Activated CD4-positive, CD25-positive, alpha-beta regulatory T cell (primary cell): ENCODE measurements at places on chromosomes 1 and 21.

GRCh38 chr21:41142051-41142795, 25.7 kb upstream of the BACE2 start:
- no peak for DNase-seq

DNA sequence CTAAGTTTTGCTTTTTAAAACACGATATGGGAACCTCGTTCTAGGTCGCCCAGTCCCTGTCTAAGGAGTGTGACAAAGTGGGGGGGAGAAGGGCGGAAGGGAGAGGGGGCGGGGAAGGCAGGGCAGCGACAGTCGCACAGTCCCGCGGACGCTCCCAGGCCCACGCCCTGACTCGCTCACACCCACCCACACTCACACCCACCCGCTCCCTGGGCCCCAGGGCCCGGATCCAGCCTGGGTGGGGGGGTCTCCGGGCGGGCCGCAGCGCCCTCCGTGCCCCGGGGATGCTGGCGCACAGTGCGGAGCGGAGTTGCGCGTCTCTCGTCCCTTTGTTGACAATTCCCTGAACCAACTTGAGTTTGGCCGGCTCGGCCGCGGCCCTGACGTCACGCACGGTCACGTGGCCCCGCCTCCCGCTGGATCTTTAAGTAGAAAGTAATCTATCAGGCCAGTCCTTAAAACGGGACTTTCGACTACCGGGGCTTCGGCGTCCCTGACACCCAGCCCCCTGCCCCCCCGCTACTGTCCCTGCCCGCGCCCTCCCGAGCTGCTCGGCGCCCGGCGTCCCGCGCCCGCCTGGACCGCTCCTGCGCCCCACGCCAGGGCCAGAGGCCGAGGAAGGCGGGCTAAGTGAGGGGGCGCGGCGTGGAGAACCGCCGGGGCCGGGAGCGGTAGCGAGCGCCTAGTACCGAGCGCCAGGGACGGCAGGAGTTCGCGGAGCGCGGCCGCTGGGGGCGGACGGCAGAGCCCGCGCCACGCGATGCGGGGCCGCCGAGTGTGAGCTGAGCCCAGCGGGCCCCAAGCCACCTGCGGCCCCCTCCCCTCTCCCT, at the start of gene FOXD3:
FOXD3 (plus strand) TSS at position 454 of the 830 bp plus-strand sequence. CDS start 492 bp downstream, outside the sequence.
- no peak for DNase-seq

DNA sequence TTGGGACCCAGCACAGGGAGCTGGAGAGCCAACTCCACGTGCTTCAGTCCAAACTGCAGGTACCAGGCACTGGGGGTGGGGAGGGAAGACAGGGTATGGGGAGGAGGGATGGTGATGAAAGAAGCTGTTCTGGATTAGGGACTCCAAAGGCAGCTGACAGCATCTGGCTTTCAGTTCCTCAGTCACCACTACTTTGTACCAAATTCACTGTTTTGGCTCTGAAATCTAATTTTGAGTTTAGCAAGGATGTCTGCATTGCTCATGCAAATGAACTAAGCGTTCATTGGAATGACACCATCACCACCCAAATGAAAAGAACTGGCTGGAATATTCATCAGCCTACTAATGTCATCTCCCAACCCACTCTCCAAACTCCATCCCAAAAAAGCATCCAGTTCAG, 8.7 kb downstream of the C1orf74 start:
- no peak for DNase-seq

DNA sequence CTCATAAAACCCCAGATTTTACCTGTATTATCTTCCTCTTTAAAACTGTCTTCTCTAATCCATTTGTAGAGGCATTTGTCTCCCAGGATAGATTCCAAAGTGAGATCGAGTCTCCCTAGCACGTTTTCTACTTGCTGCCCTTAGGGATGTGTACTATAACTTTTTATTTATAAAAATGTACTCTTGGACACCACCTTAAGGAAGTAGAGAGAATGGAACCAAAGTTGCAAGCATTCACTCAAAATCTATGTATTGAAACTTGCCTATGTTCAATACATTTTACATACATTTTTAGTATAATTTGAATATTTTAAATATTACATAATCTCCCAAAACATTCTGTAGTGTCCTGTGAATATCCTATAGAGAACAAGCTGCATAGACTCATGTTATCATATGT, 842 bp upstream of the SPRR2A start:
- no peak for DNase-seq

DNA sequence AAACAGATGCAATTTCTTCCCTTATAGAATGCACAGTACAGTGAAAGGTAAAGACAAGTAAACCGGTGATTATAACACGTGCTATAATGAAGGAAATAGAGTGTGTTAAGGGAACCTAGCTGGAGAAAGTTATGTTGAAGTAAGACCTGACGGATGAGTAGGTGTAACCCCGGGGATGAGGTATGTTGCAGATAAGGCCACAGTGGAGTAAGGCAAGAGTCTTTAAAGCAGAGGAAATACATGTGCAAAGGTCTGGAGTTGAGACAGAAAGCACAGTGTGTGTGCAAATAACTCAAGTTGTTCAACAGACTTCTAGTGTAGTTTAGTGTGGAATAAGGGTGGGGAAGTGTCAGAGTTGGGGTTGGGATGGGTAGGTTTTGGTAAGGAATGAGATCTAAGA, 2.9 kb downstream of the DBT start:
- no peak for DNase-seq

GRCh38 chr1:53320646-53321045, 7.2 kb downstream of the LRP8 start:
- DNase-seq = no peak

- no peak for DNase-seq
These were observed 999 bp downstream of the THAP3 start for GRCh38 chr1:6625584-6626149.

GRCh38 chr1:76254104-76255030, 179.8 kb downstream of the ST6GALNAC3 start:
- DNase-seq = no peak

DNA sequence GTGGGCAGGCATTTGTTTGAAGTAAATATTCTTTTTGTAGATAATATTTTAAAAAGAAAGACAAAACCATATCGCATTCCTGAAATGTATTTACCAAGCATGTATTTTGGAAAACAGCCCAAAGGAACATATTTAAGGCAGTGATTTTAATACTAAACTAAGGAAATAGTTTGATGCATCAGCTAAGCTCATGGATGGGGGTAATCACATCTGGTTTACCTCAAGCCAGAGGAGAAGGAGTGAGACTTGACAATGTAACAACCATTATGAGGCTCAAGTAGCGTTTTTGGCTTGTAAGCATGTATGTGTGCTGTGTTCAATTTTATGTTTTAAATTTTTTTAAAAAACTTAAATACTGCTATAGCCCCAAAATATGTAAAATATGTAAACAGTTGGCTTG, 390.5 kb downstream of the DISC1 start:
- DNase-seq = no peak

DNA sequence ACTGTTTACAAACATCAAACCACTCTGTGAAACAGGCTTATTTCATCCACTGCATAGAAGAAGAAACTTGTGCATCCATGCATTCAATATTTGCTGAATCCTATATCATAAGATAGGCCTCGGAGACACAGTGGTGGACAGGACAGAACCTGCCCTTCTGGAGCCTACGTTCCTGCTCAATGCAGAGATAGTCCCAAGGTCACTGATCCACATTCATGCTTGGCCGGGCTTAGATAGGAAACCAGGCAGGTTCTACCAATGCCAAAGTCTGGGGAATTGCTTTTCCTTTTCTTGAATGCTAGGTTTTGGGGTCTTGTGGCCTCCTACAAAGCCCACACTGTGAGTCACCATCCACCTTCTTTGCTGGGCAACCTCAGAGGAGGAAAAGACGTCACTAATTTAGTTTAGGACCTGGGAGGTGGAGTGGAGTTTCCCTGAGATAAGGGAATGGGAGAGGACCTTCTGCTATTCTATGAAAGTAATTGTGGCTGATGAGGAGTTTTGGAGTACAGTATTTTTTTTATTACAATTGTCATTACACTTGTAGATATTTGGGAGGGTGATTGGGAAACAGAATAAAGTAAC, 99.7 kb upstream of the CD34 start:
- no peak for DNase-seq

DNA sequence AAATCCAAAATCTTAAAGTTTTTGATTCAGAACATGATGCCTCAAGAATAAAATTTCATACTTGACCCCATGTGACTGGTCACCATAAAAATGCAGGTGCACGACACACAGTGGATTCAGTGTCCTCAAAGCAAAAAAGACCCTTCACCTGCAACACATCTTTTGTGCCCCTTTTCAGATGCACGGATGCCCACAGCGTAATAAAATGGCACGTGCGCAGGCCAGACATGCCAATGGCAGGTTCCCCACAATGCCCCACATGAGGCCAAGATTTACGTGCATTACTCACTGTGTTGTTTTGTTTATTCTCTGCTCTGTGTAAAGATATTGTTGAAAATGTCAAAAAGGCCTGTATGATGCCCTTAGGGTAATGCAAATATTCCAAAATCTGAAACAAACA, 9.3 kb downstream of the KCNA10 start:
- DNase-seq = no peak

DNA sequence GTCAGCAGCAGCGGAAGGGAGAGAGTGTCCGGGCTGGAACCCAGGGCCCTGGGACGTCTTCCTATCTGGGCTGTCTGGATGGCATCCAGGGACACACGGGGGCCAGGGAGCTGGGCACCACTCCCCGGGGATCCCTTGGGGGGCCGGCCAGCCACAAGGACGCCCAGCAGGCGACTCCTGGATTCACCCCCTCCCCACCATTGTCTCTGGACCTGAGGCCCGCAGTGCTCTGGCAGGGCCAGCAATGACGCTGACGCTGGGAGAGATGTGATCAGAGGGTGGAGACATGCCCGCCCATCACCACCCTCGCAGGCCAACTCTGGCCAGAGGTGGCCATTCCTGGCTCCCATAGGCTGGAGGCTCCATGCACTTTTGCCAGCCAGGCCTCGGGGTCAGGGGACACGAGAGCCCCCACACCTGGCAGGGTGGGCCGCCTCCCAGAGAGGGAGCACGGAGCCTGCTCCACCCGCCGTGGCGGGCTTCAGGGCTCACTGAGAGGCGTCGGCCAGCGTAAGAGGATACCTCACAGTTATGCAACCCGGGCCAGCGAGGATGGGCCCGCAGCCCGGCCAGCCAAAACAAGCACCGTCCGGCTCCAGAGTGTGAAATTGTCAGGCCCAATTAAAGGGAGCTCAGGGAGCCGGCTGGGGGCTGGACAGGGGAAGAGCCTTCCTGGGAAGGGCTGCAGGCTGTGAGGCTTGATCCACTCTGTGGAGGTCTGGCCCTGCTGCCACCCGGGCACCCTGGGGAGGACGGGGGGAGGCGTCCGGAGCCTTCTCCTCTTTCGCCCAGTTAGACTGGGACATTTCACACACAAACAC, 10.3 kb downstream of the ACTRT2 start:
- DNase-seq = no peak

DNA sequence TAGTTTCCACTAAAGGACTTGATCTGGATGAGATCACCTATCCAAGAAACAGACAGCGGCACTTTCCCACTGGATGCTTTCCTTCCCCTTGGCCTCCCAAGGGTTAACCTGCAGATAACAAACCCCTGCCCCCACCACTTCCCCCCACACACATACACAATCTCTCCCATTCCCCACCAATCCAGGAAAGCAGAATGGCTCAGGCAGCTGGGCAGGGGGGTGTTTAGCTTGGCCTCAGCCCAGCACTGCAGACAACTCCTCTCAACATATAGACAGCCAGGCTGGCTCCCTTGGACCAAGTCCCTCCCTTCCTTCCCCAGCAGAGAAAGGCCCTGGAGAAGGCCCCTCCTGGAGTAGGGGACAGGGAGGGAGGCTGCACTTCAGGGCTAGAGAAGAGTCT, 24.6 kb downstream of the PLEKHA6 start:
- no peak for DNase-seq
